ENCODE measurements at places on chromosomes 6 and 20.

DNA sequence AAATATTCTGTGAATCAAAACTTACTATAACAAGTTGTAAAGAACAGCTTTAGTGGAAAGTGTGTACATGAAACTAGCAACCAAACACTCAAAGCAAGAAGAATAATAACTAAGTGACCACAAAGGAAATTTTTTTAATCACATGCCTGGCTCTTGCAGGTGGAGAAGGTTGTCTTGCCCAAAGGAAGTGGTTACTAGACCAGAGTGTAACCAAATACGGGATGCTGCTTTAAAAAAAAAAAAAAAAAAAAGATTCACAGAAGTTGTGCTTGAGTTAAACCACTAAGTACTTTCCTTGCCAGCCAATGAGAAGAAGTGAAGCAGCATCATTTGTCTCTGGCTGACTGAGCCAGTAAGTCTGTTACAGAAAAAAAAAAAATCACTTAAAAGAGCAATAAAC lies 19.1 kb upstream of the HLA-DQB1 start:
- no peak for DNase-seq

DNA sequence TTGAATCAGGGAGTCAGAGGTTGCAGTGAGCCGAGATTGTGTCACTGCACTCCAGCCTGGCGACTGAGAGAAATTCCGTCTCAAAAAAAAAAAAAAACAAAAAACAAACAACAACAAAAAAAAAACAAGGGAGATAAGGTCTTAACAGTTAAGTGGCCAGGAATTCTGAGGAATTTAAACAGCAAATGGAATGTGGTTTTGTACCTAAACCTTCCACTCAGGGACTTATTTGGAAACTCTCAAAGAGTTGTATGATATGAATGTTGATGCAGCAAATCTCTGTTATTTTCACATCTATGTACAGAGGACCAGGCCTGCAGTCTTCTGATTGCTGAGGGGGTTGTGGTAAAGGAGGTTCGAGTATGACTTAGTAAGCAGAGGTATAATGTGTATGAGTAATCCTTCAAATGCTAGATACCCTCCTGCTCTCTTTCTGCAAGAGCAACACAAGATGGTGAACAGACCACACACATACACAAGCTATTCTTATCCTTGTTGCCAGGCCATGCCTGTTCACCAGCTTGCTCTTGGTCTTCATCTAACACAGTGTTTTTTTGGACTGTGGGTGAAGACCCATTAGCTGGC lies 174.9 kb upstream of the SCGN start:
- DNase-seq, result no peak

DNA sequence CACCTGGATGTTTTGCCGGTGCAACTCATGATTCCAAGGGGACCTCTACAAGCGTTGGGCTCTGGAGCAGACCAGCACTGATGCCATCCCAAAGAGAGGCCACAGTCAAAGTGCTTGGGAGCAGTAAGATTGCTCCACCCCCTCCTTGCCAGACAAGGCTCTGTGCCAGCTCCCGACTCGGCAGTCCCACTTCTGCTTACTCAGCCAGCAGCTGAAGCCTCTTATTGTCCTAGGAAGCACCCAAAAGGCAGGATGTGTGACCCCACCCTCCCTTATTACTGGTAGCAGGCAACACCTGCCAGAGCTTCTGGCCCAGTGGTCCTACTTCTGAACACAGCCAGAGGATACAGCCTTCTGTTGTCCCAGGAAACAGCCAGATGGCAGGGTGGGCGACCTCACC lies 614.2 kb downstream of the TENT5A start:
- DNase-seq, result no peak

DNA sequence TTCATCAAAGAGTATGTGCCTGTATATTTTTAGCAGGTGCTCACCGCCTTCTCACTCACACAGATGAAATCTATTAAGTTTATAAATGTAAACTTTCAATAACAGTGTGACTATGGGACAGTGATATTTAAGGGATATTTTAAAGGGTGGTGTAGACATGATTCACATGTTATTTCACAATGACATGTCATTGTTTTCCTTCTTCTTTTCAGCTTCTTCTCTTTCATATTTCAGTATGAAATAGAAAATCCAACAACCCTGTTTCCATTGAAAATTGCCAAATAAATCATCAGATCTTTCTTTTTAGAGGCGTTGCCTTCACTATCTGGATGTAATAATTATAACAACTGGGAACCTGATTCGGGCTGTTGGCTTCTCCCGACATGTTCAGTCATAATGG lies 54.8 kb downstream of the PFDN4 start:
- DNase-seq, result no peak

GRCh38 chr6:1987640-1988039 lies 257.8 kb downstream of the GMDS start:
- no peak for DNase-seq

DNA sequence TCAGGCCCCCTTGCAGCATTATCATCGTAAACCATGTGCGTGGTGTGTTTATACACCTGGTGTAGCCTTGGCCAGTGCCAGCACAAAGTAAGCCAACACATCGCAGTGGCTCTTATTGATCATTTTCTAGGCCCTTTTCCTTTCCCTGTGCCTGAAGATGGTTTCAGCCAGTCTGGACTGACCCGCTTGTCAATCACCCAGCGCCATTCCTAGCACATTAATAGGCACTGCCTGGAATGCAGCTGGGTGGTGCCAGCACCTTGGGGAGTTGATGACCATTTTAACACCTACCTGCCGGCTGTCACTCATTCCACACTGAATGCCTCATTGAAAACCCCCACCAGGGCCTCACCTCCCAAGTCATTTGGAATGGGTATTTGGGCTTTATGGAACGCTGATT lies 4.9 kb upstream of the UQCC2 start:
- DNase-seq, result no peak

- no peak for DNase-seq
These were observed 1293.0 kb downstream of the GRIK2 start for GRCh38 chr6:102686461-102686860.

GRCh38 chr20:25251558-25251957 lies 3.7 kb downstream of the PYGB start:
- no peak for DNase-seq

DNA sequence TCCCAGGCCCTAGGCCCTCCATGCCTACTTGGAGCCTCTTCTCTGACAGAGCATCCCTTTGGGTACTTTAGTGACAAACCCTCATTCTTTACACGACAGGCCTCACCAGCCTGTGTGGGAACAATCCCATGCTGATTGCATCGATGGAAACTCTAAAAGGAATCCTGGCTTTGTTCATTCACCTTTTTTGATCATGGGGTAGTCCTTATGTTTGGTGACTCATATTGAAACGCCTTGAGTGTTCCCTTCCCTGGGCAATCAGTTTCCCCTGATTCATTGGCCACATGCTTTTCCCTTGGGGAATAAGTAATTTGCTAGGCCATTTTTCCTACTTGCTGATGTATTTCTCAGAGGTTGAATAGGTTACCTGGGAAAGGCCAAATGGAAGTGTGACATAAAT lies 14.7 kb upstream of the TNFAIP3 start:
- DNase-seq, result no peak

DNA sequence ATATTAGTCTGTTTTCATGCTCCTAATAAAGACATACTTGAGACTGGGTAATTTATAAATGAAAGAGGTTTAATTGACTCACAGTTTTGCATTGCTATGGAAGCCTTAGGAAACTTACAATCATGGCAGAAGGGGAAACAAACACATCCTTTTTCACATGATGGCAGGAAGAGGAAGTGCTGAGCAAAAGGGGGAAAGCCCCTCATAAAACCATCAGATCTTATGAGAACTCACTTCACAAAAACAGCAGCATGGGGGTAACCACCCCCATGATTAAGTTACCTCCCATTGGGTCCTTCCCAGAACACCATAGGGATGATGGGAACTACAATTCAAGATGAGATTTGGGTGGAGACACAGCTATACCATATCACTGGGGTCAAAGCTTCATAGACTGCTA lies 254.2 kb downstream of the ERMARD start:
- DNase-seq, result no peak

- DNase-seq, result no peak
These were observed 594 bp downstream of the ARFGEF3 start for GRCh38 chr6:138162111-138162954.

GRCh38 chr6:159691133-159691962 lies 1.7 kb downstream of the SOD2 start:
- DNase-seq, result no peak

DNA sequence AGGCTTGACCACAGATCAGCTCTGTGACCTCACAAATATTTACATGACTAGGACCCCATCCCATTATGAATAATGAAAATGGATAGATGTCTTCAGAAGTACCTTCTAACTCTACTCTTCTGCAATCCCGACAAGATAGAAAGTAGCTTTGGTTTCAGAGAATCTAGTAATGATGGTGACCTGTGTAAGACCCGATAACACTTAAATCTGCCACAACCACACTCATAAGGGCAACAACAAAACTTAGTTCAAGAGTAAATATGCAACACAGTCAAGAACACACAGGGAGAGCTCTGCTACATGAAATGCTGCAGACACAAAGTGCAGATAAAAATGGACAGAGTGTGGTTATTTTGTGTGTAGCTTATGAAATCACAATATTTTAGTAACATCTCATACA lies 9.6 kb downstream of the CHD6 start:
- DNase-seq, result no peak

- no peak for DNase-seq
These were observed 8.3 kb downstream of the PHF3 start for GRCh38 chr6:63643862-63644261.

- DNase-seq, result no peak
These were observed 56.8 kb downstream of the TMEM242 start for GRCh38 chr6:157266274-157267101.

DNA sequence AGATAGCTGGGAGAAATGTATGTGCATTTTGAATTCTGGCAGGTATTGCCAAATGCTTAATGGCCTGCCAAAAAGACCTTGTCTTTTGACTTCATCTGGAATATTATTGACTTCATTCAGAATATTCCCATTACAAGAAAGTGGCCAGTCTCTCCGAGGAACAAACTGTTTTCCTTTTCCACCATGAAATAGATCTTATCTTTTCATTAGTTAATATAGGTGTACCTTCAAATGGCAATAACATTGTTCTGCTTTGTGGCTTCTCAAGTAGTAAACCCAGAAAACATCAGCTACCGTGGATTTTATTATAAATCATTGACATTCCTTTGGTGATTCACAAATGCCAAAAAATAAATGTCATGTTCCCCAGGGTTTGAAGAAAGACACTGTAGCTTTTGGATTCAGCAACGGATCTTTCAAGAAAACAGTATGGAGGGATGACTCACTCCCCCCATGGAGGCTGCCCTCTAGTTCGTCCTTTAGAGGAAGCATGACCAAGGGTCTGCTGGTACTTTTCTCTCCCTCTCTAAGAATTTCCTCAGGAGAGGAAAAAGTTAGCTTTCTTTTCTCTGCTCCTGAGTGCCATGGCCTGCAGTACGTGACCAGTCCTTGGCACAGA lies 1.1 kb upstream of the RNF182 start:
- no peak for DNase-seq

All from activated T-cell treated with anti-CD3 and anti-CD28 coated beads for 48 hours (primary cell).